ENCODE measurements at places on chromosomes 5 and 9.

DNA sequence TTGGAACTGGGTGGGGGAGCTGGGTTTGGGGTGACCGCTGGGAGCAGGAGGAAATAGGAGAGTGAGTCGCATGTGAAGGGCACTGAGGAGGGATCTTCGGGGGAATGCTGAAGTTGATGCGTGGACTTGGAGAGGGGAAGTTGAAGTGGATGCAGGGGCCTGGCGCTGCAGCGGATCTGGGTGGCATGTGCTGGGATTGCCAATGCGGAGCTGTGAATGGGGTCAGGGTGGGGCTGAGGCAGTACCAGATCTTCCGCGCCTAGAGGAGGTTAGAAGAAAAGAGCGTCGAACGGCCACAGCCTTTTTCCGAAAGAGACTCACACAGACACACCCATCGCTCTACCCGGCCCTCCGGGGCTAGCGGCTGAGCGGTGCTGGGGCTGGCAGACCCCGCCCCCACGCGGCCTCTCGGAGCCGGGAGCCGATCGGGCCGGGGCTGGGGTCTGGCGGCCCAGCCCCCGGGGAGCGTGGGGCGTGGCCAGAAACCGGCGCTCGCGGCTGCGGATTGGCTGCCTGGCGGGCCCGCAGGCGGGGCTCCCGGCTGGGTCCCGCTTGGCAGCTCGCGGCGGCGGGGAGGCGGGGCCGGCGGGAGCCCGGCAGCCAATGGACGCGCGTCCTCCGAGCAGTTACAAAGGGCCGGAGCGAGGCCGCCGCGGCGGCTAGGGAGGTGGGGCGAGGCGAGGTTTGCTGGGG is at the start of gene TGFBR1:
TSS of gene TGFBR1 (plus strand) at position 655 of the 693 bp plus-strand sequence. CDS start 93 bp downstream, outside the sequence.
- DNase-seq = peak; percentile 89

GRCh38 chr9:92003308-92004044 is 53.4 kb upstream of the ROR2 start:
- no peak for DNase-seq

GRCh38 chr5:35203403-35203802 is 26.9 kb downstream of the PRLR start:
- no peak for DNase-seq

DNA sequence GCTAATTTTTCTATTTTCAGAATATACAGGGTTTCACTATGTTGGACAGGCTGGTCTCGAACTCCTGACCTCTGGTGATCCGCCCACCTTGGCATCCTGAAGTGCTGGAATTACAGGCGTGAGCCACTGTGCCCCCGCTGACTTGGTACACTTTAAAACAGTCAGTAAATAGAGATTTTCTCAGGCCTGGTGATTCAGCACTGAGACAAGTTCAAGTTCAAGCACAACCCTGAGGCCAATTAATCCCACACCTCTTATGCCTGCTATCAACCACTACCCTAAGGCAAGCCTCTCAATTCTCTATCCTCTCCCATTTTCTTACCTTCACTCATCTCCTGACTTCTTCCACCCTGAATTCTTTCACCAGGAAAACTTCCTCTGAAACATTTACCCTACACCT is 18.9 kb downstream of the MUSK start:
- DNase-seq = no peak

DNA sequence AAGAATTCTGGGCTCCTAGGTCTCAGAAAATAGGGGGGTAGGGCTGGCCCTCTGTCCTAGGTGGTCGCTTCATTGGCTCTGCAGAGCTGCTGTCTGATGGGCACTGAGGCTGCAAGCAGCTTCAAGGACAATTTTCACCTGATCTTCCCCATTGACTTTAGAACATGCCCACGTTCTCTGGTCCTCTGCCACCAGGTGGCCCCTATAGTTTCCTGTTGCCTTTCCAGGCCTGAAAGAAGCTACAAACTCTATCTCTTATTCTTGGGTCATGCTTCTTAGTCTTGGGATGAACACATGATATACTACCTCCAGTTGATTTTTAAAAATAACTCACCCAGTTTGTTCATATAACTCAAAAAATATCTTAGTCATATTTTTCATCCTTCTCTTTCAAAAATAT is 26.3 kb downstream of the SPZ1 start:
- DNase-seq = no peak

DNA sequence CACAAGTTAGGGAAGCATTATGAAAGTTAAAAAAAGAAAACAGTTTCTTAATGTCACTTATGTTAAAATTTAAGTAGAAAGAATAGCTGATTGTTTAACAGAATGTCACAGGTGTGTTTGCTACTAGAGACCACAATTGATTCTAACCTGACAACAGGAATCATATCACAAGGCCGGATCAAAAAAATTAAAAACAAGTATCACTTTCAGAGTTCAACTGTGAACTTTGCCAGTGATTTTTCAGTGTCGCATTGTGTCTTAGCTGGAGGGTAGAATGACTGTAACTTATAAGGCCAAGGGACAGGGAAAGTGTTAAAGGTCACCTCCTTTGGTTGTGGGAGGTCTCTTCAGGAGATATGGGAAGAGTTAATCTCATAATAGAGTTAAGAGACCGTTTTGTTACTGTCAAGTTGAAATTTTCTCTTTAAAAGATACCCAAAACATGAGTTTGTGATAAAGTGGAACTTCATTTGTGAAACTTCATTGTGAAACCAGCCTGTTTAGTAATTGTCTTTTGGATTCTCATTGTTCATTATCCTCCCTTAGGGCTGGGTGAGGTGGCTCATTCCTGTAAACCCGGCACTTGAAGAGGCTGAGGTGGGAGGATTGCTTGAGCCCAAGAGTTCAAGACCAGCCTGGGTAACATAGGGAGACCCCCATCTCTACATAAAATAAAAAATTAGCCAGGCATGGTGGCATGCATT is 40.9 kb downstream of the CPEB4 start:
- DNase-seq = no peak

GRCh38 chr9:14030375-14031059 is 283.4 kb downstream of the NFIB start:
- no peak for DNase-seq

- DNase-seq = peak; percentile 14
These were observed 315.5 kb upstream of the C9orf72 start for GRCh38 chr9:27888661-27889295.

Measured in stimulated activated CD4-positive, alpha-beta T cell treated with anti-CD3 and anti-CD28 coated beads, Interleukin-1b, Interleukin-23, amount 100 ng/mL, for 24 hours (primary cell).